Skin of body (tissue), 3 donors: ENCODE measurements at places on chromosomes 11 and 22.

DNA sequence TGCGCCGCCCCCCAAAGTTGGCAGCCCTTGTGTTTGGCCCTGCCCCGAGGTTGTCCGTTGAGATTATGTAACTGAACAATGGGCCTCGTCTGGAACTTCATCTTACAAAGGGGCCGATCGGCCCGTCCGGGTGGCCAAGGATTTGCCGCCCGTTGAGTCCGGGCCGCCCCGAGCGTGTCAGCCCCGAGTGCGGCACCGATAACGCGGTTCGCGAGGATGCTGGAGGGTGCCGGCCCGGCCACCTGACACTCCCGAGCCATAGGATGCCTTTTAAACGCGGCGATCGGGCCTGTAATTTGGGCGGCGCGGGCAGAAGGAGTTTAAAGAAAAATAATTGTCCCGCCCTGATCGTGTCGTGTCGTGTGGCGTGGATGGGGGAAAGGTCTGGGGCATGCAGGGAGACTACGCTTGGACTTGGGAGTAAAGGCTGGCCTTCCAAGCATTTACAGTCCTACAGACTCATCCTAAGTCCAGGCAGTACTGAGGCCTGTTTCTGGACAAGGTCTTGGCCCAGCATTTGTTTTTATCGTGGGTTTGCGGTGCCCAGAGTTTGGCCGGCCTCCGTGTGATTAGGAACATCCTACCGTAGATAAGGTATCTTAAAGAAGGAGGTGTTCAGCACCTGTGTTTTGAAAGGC is 1.3 kb downstream of the WEE1 start:
- no peak for DNase-seq

DNA sequence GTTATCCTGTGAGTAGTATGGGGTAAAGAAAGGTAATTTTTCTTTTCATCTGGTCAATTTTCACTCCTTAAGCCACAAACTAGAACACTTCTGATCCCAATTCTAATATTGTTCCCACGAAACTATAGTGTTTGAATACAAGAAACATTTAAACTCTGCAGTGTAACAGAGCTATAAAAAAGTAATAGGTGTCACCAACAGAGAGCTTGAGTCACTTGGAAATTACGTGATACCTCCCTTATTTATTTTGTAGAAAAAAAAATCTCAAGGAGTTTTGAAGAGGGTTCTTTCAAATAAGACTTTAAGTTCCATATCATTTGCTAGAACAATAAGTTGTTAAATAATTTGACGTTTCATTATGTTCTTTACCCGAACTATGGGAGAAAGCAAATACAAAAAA is 959.4 kb downstream of the JRKL start:
- no peak for DNase-seq

DNA sequence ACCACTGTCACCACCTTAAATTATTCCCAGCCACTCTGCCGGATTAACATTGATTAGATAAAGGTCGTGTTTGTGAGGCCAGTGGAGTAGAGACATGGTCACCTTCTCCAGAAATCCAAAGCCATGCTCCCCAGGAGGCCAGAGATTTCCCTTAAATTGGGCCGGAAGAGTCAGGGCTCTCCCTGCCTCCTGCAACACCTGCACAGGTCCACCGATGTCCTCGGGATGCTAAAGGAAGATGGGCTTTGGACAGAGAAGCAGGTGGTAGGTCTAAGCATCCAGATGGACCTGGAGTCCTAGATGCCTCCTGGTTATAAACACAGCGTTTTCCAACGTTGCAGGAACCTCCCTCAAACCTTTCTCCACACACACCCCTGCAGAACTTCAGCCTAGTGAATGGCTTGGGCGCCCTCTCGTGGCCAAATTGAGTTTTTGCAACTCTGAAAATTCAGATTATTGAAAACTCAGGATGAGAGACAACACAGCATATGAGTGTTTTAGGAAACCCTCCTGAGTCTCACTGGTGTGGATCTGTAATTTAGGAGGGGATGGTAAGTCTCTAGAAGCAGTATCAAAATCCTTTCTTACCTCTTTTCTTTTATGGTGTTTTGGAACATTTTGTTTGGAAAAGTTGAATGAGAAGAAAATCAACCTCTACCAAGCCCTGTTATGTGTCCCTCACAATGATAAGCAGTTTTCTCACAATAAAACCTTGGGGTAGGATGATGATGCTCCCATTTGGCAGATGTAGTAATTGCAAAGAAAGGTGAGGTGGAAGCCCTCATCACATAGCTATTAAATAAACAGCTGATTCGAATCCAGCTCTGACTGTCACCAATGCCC is 109.6 kb downstream of the RRAS2 start:
- peak; percentile 49 for DNase-seq

- DNase-seq, result no peak
Measured at GRCh38 chr11:86179646-86180064, 64.9 kb upstream of the EED start.

- DNase-seq, result no peak
Measured at GRCh38 chr11:76802621-76803020, 19.5 kb downstream of the TSKU start.

- DNase-seq, result no peak
Measured at GRCh38 chr22:35257002-35257320, 332 bp upstream of the HMGXB4 start.

- no peak for DNase-seq
Measured at GRCh38 chr22:44919691-44920090, 90.1 kb downstream of the PHF21B start.

GRCh38 chr11:19879307-19880087 is 166.9 kb downstream of the NAV2 start:
- DNase-seq, result no peak

- DNase-seq, result no peak
Measured at GRCh38 chr11:134282121-134283045, 6.2 kb downstream of the GLB1L3 start.

- DNase-seq, result peak; percentile 17
Measured at GRCh38 chr11:125168918-125169456, 4.4 kb downstream of the PKNOX2 start.

DNA sequence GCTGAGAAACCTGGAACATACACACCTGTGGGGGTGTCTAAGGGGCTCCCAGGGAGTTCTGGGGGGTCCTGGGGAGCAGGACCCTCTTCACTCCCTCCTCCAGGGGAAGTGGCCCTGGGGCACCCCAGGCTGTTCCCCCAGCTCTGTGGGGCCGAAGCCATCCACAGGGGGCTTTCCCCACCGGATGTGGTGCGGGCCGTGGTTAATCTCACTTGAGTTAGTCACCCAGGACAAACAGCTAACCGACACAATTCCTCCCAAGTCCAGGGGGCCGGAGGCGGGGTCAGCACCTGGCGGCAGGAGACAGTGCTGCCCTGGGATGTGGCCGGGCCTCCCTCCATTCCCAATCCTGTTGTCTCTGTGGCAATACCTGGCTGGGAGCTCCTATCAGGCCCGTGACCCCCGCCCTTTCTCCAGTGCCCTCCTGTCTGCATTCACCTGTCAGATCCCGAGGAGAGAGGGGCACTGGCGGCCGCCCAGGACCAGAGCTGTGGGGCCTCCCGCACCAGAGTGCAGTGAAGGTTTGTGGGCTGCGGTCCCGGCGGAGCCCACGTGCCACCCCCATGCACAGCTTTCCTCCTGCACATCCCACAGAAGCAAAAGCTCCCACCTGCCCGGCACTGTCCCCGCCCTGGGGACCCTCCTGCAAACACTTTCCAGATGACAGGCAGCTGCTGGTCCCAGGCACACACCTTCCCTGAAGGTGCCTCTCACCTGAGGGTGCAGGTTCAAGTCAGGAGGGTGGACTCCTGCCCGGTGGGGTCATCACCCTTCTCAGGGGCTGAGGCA is 5.2 kb upstream of the MUC5AC start:
- DNase-seq, result no peak

- no peak for DNase-seq
Measured at GRCh38 chr11:124754710-124755109, 2.7 kb upstream of the VSIG2 start.

DNA sequence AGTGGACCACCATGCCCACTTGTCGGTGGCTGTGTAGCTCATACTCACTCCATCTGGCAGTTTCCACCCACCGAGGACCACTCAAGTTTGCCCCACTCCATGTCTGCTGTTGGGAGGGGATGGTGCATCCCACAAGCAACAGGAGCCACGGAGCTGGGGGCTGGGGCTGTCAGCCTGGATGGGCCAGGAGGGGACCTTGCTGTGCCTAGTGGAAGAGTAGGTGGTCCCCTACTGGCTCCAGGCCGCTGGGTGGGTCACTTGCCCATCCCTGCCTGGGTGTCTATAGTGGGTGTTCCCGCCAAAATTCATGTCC is 57.0 kb downstream of the SMIM38 start:
- no peak for DNase-seq

GRCh38 chr11:126545057-126545555 is 189.6 kb downstream of the ST3GAL4 start:
- no peak for DNase-seq

DNA sequence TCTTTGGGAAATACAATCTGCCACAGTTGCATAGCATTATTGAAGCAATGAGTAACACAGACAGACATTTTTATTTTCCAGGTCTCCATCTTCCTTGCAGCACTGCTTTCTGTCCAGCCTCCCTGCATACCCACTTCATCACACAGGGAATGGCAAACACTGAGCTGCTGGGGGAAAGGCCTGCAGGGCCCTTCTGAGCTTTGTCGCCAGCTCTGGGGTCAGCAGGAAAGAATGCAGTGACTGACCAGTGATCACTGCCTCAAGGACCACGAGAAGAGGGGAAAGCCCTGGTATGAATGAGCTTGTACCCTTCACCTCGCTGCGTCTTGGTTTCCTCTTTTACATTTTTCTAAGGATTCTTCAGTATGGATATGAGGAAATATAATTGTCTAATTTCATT is 21.3 kb upstream of the MICAL2 start:
- DNase-seq, result no peak

GRCh38 chr11:26599425-26599824 is 27.4 kb upstream of the MUC15 start:
- no peak for DNase-seq

DNA sequence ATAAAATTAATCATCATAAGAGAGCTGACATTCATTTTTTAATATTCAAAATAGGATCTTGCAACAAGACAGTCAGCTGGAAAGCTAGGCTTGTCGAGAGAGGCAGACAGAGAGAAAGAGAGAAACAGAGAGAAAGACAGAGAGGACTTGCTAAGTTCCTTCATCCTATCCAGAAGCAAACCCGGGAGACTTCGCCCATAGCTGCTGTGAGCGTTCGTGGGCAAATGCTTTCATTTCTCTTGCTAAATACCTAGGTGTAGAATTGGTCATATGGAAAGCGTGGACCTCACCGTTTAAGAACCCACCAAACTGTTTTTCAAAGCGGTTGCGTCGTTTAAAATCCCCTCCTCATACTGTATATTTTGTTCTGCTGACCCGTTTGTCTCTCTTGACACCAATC is 25.3 kb upstream of the KRTAP5-6 start:
- DNase-seq, result no peak

DNA sequence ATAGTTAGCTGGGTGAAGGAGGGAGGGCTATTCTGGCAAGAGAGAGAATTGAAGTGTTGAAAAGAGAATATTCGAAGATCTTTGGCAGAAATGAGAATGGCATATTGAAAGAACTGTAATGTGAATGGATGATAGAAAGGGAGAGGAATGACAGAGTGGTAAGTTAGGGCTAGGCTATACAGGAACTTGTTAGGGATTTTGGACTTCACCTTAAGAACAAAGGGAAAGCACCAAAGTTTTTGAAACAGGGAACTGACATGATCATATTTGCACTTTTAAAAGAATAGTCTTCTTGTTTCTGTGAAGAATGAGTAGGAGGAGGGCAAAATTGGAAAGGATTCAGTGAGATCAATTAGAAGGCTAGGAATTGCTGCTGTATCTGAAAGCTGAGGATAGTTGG is 119.3 kb downstream of the METTL15 start:
- no peak for DNase-seq

GRCh38 chr11:1371026-1371325 is 18.8 kb upstream of the BRSK2 start:
- DNase-seq, result no peak

GRCh38 chr11:114088836-114089235 is 29.3 kb downstream of the ZBTB16 start:
- no peak for DNase-seq

DNA sequence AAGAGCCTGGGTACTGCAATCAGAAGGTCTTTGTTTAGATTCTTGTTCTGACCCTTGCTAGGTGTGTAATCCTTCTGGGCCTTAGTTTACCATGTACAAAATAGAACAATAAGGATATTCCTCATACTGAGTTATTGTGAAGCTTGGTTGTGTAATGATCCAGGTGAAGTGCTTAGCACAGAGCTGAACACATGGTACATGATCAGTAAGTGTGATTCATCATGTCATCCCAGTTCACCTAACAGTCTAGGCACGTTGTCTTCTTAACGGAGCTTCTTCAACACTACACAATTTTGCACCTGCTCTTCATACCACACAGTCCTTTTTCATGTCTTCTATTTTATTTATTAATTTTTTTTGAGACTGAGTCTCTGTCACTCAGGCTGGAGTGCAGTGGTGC is 234.3 kb upstream of the TENM4 start:
- DNase-seq, result no peak

- DNase-seq, result no peak
Measured at GRCh38 chr11:65891219-65892136, 1.0 kb downstream of the CCDC85B start.

- DNase-seq, result no peak
Measured at GRCh38 chr11:62882788-62883501, 2.2 kb downstream of the SLC3A2 start.

GRCh38 chr11:123745764-123746451 is 4.4 kb upstream of the ZNF202 start:
- no peak for DNase-seq

DNA sequence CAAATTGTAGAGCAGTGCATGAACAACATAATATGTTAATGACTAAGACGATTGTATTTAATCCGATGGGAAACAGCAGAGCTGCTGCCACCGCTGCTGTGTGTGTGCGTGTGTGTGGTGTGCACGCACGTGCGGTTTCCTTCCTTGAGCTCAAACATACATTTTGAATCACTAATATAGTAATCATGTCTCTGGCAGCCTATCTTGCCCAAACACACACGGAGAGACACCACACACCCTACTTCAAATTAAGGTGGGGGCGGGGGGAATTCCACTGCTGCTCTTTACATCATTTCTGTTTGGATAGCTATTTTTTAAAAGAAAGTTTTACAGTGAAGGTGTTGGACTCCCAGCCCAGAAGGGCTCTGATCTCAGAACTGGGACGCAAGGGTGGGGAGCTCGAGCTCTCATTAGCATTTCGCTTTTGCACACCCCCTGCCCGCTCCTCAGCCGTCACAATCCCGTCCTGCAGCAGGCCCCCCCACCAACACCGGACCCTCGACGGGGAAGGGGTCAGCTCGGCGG is 651 bp upstream of the FAM83F start:
- no peak for DNase-seq

- peak; percentile 47 for DNase-seq
Measured at GRCh38 chr11:17352950-17353820, 1.6 kb downstream of the NCR3LG1 start.

DNA sequence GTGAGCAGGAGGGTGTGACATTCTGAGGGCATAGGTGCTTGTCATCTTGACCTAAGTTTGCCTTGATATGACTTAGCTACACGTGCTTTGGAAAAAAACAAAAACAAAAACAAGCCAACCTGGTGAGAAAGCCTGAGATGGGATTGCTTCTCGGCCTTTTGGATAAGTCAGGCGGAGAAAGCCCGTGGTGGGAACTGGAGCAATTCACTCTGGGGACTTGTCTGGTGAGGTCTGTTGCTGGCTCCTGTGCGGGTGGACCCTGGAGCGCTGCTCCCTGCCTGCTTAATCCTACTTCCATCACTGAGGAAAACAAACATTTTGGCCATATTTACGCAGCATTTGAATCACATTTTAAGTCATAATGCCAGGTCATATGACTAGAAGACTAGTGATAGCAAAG is 100.3 kb downstream of the SNX19 start:
- no peak for DNase-seq

GRCh38 chr11:31233425-31233824 is 136.1 kb downstream of the DCDC1 start:
- no peak for DNase-seq
